ENCODE measurements at places on chromosomes 16 and 17.

DNA sequence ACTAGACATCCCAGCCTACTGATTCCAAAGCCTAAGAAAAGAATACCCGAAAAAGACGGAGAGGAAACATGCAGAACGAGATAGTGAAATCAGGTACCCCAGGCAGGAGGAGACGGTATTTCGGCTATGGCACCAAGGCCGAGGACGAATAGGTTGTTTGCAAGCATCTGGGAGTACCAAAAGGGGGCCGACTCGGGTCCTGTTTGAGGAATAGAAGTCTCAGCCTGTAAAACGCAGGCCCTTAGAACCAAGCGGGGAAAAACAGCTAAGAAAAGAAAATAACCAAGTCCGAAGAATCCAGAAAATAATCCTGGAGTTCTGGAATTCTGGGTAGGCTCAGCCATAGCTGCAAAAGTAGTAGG, 537 bp downstream of the SLC35B1 start:
- DNase-seq = peak; percentile 25

DNA sequence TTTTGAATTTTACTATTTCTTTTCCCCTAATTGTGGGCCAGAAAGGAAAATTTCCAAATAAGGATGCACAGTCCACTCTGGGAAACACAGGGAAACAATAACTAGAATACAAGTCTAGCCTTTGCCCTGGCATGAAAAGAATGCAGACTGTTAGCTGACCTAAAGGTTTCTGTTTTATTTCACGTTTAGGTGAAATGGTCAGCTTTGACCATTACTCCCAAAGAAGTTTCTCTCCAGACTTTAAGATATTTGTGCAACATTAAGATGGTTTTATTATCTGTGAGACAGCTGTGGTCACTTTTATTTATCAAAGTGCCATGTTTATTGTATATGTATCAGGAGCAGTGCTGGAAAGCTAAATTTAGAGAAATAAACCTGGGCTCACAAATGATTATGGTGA, 163.9 kb downstream of the SPECC1 start:
- DNase-seq = no peak

DNA sequence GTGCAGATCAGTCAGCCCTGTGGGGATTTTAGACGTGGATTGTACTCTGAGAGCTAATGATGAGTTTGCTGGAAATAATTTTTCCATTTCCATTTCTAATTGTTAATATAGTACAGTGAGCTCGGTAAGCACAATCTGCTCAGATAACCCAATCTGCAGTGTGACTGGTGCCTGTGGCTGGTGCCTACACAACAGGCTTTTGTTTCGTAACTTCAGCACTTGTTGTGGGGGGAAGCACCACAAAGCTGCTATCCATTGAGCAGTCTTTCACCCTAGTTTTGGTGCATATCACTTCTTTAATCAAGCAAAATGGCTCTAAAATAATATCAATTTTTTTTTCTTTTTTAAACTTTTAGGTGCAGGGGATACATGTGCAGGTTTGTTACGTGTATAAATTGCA, 534.9 kb upstream of the HSBP1 start:
- no peak for DNase-seq

- no peak for DNase-seq
Observed at GRCh38 chr16:6728381-6728780, 604.3 kb upstream of the RBFOX1 start.

DNA sequence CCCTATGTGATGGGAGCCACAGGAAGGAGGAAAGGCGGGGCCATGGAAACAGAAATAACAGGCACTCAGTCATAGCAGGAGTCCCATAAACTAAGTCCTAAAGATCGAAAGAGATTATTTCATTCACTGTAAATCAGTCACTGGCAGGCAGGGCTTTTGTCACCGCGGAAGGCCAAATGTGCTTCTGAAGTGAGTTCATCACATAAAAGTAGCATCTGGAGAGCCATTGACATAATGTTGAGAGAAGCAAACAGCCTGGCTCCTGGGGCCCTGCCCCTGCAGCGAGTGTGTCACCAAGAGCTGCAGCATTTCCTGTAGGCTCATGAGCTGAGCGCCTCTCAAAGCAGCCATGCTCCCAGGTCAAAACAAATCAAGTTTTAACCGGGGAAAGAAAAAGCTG, 476.2 kb downstream of the HAPSTR1 start:
- DNase-seq = no peak

- peak; percentile 37 for DNase-seq
Observed at GRCh38 chr16:54957403-54958166, 26.9 kb downstream of the IRX5 start.

GRCh38 chr16:14344292-14344691, 273.2 kb downstream of the MRTFB start:
- no peak for DNase-seq

GRCh38 chr16:8990445-8990844, 26.7 kb upstream of the USP7 start:
- no peak for DNase-seq

- DNase-seq = no peak
Observed at GRCh38 chr17:21143695-21144094, 16.9 kb downstream of the DHRS7B start.

DNA sequence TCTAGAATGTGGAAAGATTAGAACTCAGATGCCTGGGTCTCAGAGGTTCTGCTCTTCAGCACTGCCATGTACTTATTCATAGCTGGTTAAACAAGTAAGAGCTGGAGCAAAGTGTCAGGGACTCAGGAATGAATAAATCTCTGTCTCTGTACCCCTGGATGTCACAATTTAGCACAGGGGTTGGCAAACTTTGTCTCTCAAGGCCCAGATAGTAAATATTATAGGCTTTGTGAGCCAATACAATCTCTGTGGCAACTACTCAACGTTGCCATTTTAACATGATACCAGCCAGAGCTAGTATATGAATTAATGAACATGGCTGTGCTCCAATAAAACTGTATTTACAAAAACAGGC, 220.3 kb upstream of the MON1B start:
- no peak for DNase-seq

GRCh38 chr16:57045694-57046381, 46.5 kb upstream of the CPNE2 start:
- DNase-seq = peak; percentile 48

Data from stimulated activated naive CD8-positive, alpha-beta T cell treated with anti-CD3 and anti-CD28 coated beads, Interleukin-15, Interleukin-2, amounts not matched to agents 100 U/mL and 50 U/mL, for 24 hours (primary cell).